Airway epithelial cell (primary cell): ENCODE measurements at places on chromosomes 2 and 18. TPM values are rescaled to one million over a fixed set of nuclear protein-coding genes. Genes with fewer than 3 reads are reported as not detected.

Gene CTDP1
- 19.9 and 23.1 TPM in 2 replicates for total RNA-seq

Gene UGT1A7
- total RNA-seq, result 0.37 and 0.49 TPM in 2 replicates

Gene SNORC
- total RNA-seq, result 0.88 and 1.4 TPM in 2 replicates

Gene NPPC
- total RNA-seq, result not detected in 2 replicates

Gene CCL20
- 14.9 and 17.5 TPM in 2 replicates for total RNA-seq

Gene TSGA10
- 1.3 and 4.7 TPM in 2 replicates for total RNA-seq

Gene TMEM37
- total RNA-seq, result not detected in 2 replicates

Gene PCARE
- not detected in 2 replicates for total RNA-seq

Gene TCF23
- not detected in 2 replicates for total RNA-seq

Gene CEP68
- total RNA-seq, result 5.2 and 6.7 TPM in 2 replicates

Gene RUFY4
- not detected in 2 replicates for total RNA-seq

Gene COL3A1
- 16.9 and 18.9 TPM in 2 replicates for total RNA-seq

Gene TSHZ1
- 5.0 and 6.7 TPM in 2 replicates for total RNA-seq

Gene FEV
- total RNA-seq, result not detected in 2 replicates

Gene ADCYAP1
- not detected in 2 replicates for total RNA-seq

Gene DCDC2C
- total RNA-seq, result not detected in 2 replicates

Gene MYL12A
- 405 and 452 TPM in 2 replicates for total RNA-seq

Gene GALR1
- not detected in 2 replicates for total RNA-seq

Gene SKOR2
- total RNA-seq, result not detected in 2 replicates

Gene DYNAP
- 0.14 TPM in 1 of 2 replicates, not detected in the other for total RNA-seq
